ENCODE measurements at places on chromosomes 13 and 19.

DNA sequence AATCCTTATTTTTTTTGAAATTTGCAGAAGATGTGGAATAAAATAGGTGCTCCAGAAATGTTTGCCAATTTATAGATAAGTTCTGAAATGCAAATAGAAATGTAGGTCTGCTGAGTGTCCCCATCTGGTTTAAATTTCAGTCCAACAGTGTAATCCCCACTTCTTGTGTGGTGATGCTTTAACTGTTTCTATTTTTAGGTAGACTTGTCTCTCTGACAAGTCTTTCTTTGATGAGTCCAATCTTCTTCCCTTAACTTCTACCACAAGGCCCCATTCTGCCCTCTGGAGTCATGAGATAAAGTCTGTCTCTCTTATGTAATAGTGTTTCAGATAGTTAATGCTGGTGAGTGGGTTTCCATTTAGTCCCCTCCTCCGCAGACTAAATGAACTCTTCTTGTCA lies 390.4 kb downstream of the RFC3 start:
- DNase-seq, result no peak

GRCh38 chr19:28609091-28609755 lies 603.7 kb downstream of the UQCRFS1 start:
- DNase-seq, result no peak

GRCh38 chr19:15576526-15577156 lies 38.4 kb upstream of the CYP4F8 start:
- DNase-seq, result no peak

GRCh38 chr13:39874331-39875053 lies 219.0 kb downstream of the COG6 start:
- no peak for DNase-seq

- DNase-seq, result no peak
Observed at GRCh38 chr19:28424077-28424476, 788.9 kb downstream of the UQCRFS1 start.

- DNase-seq, result no peak
Observed at GRCh38 chr19:48772503-48772953, 17.2 kb downstream of the FGF21 start.

DNA sequence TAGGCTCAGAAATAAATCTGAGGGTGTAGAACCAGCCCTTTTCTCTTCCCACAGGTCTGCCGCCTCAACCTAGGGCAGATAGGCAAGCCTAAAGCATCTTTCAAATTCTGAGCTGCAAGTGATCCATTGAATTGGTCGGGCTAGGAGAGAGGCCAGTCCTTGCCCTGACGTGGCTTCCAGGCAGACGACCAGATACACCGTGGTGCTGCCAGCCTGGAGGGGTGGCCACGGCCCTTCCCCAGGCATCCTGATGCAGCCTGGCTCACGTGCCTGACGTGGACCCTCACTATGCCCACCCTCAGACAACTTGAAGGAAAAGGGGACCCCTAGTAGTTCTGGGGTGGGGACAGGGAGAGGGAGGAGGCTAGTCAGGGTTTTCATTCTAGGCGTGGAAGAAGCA lies 859.3 kb upstream of the KLHL1 start:
- no peak for DNase-seq

- DNase-seq, result no peak
Observed at GRCh38 chr19:28670836-28671235, 542.1 kb downstream of the UQCRFS1 start.

GRCh38 chr13:51122868-51123566 lies 11.9 kb upstream of the C13orf42 start:
- DNase-seq, result no peak
